ENCODE measurements at places on chromosomes 7 and 10.
A peak's percentile ranks its signal among the peaks of the same experiment; 100 is the strongest.

GRCh38 chr7:149552799-149553198, 55.2 kb upstream of the ZNF746 start:
- DNase-seq, result no peak

- DNase-seq, result peak; percentile 90
Observed at GRCh38 chr7:142323706-142324105, 65.8 kb upstream of the PRSS58 start.

DNA sequence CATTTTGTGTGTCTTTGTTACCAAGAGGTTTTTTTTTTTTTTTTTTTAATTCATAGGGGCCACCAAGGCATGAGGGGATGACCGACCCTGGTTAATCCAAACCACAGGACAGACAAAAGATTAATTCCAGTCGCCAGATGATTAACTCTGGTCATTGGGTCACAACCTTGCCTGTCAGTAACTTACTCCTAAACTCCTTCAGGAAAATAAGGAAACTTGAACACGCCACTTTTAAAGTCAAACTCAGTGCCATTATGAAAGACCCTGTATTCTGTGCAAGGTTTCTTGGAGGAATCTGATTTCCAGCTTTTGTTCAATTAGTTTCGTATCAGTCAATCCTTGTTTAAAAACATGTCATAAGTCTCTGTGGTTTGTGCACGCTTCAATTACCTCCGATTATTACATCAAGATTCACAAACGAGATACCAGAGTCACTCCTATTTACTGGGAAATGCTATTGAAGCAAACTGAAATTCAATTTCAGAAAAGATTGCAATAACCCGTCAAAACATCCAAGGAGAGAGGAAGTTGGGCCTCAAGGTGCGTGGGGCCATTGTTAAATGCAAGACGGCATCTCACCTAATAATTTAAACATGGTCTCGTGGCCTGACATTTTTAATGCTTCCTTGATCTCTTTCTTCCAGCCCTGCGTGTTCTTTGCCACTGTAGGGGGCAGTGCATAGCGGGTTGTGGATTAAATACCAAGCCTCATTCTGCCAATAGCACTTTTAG, 44.0 kb downstream of the NRP1 start:
- no peak for DNase-seq

DNA sequence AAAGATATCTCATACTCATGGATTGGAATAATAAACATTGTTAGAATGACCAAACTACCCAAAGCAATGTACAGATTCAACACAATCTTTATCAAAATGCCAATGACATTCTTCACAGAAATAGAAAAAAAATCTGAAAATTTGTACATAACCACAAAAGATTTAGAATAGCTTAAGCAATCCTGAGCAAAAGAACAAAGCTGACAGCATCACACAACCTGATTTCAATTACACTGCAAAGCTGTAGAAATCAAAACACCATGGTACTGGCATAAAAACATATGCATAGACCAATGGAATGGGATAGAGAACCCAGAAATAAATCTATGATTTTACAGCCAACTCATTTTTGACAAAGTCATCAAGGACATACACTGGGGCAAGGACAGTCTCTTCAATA, 130.0 kb upstream of the TMEM72 start:
- no peak for DNase-seq

- DNase-seq, result no peak
Observed at GRCh38 chr10:62183857-62184795, 84.5 kb downstream of the RTKN2 start.

DNA sequence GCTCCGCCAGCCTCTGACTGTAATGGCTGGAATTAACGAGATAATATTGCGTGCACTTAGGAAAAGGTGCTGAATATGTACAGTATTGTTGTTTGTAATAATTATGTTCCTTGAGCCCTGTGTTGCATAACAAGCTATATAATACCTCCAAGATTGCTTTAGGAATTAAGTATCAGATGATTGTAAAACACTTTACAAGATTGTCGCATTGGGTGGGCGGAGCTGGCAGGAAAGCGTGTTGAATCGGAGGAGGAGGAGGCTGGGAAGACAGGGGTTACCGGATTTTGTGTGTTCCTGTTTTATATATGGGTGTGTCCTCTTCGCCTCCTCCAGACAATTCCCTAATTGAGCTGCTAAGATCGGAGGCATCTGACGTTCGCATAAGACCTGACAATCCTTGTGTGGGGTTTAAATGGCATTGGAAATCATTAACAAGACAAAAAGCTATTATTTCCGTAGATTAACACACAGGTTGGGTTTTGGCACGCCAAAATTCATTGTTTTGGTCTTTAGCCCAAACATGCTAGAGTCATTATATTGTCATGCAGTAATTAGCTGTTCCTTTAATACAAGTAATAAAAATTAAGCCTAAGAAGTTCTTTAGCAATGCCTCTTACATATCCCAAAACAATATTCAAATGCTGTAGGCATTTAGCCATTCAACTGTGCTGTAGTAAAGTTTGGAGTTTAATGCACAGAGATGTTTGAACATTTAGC, 192.9 kb upstream of the SH2B2 start:
- no peak for DNase-seq
